GM04504 (cell line): ENCODE measurements at places on chromosomes 7 and 10.

DNA sequence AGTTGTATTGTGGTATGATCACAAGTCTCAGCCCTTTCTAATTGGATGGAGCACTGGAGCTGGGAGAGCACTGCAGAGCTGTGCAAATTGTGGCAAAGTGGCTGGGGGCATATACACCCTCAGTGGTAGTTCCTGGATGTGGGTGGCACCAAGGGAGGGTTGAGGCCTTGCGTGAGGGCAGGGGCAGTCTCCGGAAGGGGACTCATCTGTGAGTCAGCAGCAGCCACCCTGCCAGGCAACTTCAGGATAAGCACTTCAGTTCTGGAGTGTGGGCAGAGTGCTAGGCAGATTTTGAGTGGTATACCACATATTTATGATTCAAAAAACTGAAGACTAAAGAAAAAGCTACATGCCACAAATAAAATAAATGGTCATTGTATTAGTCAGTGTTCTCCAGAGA, 210.5 kb downstream of the ETV1 start:
- DNase-seq = no peak

- DNase-seq = no peak
Observed at GRCh38 chr10:10892290-10892875, 125.3 kb upstream of the CELF2 start.

GRCh38 chr7:105652359-105652993, 71.2 kb upstream of the EFCAB10 start:
- peak; percentile 51 for DNase-seq

DNA sequence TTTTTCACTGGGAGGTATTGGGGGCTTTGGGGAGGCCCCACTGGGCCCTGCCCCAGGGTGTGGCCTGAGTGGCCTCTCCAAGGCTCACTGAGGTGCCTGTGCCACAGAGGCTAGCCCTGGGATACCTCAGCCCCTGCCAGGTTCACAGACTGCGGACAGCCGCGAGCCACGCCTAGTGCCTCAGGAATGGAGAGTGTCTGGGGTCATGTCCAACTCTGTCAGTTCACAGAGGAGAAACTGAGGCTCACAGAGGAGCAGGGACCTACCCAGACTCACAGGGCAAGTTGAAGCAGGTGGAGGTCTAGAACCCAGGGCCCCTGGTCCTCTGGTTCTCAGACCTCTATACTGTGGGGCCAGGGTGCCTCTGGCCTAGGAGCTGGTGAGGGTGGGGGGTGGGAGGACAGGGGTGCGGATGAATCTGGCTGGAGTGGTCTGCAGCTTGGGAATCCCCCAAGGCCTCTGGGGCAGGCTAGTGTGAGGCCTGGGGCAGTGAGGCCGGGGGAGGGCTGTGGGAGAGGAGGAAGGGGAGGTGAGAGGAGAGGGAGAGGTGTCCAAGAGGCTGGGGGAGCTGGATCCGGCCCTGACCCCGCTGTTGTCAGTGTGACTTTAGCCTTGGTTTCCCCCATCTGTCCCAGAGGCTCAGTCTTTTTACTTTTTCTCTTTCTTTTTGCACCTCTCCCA, 20.0 kb downstream of the NEURL1 start:
- DNase-seq = no peak

GRCh38 chr7:96311967-96312366, 9.9 kb downstream of the SLC25A13 start:
- DNase-seq = no peak

DNA sequence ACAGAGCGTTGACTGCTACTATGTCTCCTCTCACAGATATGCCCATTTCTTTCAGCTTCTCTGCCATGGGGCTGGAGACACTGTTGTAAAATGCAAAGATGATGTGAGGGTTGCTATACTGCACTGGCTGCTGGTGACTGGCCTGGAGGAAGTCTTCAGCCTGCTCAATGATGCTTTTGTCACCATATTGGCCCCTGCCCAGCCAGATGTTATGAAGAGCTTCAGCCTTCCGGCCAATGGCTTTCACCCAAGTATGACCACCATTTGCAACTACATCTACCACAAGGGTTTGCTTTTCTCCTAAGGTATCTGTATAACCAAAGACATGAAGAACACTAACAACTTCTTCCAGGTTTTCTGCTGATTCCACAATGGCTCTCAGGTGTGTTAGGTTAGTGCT, 1.6 kb downstream of the C7orf25 start:
- no peak for DNase-seq

GRCh38 chr7:151133986-151134742, 33.3 kb downstream of the GBX1 start:
- no peak for DNase-seq

DNA sequence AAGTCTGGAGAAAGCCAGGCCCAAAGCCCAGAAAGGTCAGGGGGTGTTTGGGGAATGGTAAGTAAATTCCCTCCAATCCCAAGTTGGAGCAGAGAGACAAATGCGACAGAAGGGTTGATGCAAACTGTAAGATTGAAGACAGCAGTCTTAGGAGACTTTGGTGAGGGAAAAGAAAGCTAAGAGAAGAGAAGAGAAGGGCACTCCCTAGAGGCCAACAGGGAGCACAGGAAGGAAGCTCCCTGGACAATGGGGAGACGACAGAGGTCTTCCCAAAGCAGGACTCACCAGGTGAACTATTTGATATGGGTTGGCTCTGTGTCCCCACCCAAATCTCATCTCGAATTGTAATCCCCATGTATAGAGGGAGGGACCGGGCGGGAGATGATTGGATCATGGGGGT, 151.5 kb downstream of the KIF20B start:
- DNase-seq = no peak

DNA sequence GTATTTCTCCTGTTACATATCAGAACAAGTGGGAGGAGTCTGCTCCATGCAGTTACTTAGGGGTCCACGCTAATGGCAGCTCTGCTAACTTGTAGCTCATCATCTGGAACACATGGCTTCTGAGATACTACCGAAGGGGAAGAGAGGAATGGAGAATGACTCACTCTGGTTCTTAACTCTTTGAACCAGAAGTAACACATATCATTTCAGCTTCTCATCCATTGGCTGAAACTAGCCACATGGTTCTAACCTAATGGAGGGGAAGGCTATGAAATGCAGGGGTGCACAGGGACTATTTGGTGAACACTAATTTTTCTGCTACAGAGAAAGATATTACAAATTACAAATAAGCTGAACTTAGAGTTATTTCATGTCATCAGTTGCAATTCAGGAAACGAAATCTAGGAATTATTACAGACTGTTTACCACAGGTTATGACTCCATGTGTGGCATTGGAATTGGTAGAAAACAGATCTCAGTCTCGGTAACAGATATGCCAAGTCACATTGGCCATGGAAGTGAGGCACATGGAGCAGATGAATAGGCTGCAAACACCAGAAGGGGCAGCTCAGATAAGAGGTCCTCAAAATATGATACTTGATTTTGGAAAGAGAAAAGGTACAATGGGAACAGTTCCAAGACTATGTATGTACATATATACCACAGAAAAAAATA, 9.4 kb upstream of the KAT6B start:
- no peak for DNase-seq
